ENCODE measurements at places on chromosomes 7 and 10. TPM values are rescaled to one million over a fixed set of nuclear protein-coding genes. Genes with fewer than 3 reads are reported as not detected.
A peak's percentile ranks its signal among the peaks of the same experiment; 100 is the strongest.

DNA sequence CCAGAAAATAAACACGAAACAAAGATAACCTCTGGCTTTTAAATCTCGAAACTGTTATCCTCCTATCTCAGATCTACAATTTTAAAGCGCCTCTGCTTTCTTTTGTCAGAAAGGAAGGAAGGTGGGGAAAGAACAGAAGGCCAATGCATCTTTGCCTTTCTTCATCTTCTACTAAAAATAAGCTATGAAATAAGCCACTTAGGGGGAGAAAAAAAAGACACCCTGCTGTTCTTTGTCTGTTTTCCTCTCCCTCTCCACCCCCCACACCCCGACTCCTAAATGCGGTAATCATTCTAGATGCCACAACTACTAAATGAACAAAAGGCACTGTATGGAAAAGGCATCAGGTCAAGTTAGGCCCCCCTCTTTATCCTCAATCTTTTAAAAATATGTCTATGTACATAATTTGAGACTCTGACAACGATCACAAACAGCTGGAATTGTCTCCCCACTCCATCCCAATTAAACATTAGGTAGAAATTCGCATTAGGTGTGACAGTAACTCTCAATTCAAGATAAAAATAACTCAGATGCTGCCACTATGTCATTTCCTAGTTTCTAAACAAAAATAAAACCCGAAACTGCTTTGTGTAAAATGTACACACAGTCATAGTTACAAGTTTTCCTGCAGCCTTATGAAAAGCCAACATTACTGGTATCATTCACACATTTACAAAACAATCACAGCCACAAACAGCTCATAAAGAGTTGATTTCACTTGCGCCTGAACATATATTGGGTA lies 2.4 kb downstream of the UBE2H start:
- DNase-seq: peak; percentile 13

Gene ZNF117
- total RNA-seq: 5.8 TPM

DNA sequence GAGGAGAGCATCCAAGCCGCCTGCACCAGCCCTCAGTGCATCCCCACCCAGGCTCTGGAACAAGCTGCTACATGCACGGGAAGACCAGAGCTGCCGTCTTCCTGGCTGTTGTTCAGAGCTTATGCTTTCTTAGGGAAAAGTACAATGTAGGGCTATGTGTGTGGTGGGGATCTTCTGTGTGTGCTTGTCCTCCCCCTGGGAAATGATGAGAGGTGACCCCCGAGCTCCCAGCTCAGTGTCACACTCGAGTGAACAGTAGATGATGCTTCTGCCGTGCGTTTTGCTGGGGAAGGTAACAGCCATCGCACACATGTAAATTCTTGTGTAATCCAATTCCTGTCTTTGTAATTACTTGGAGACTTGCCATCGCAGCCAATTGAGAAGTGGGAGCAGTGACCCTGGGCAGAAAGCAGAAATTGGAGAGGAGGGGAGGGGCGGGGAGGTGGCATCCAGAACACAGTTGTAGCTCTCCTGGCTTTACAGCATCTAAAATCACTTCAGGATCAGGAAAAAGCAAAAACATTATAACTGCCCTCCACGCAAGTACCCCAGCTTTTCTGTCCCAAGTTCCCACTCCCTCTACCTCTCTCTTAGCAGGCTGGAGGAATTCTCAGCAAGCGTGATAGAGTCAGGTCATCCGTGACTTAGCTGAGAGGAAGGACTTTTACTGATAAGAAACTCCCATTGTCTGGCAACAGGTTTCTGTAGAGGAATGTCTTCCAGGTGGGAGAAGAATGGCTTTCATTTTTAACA lies 149.6 kb downstream of the TCF7L2 start:
- DNase-seq: no peak

DNA sequence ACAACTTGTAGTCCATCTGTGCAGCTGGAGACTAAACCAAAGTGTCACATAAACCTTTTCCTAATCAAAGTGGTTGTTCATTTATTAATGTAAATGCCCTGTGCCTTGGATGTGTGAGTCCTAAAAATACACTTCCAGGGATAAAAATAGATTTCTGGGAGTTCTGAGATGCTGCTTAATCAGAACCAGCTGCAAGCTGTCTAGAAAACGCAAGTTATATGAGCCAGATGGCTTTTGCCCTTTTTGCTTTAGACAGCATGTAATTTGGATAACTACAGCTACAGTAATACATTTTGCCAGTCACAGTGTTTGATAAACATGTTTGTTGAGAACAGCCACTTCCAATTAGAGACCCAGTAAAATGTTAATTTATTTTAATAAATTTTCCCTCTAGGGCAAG lies 185.1 kb upstream of the PRPS1L1 start:
- no peak for DNase-seq

Gene NIPSNAP2
- 54.2 TPM for total RNA-seq
